ENCODE measurements at places on chromosomes 4 and X.

DNA sequence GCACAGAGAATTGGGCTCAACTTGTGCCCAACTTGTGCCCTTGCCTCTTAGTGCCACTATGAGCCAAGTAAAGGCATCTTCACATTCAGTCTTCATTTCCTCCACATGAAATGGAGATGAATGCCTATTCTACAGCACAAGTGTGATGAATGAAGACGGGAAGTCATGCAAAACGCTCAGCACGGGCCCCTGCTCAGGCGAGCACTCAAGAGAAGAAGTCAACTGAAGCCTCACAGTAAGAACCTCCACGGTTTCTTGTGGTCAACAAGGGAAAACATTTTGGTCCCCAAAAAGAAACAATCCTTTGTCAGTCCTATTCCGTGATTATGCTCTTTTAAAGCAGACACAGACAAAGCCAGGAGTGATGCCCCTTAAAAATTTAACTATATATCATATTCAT, 87.0 kb downstream of the IRF2 start:
- no peak for DNase-seq

GRCh38 chrX:19846995-19847790, 40.2 kb downstream of the SH3KBP1 start:
- DNase-seq = no peak

GRCh38 chr4:166400270-166400894, 527.3 kb downstream of the TLL1 start:
- DNase-seq = no peak

GRCh38 chr4:2743518-2744445, 12.4 kb downstream of the TNIP2 start:
- no peak for DNase-seq

DNA sequence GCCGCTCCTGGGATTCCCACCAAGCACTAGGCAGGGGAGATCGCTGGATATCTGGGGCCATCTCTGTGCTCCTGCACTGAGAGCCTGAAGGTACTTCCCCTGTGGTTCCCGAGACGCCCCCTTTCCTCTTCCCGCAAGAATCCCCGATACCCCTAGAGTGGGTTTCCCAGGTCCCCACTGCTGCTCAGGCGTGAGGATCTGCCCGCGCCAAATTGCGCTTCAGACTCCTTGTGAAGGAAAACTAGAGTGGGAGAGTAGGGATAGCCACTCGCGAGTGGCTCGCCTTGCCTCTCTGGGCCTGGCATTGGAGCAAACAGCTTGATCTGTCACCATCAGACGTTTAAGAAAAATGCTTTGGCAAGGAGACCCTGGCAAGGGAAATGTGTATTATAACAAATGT, 1.5 kb downstream of the IL1RAPL2 start:
- DNase-seq = peak; percentile 4

DNA sequence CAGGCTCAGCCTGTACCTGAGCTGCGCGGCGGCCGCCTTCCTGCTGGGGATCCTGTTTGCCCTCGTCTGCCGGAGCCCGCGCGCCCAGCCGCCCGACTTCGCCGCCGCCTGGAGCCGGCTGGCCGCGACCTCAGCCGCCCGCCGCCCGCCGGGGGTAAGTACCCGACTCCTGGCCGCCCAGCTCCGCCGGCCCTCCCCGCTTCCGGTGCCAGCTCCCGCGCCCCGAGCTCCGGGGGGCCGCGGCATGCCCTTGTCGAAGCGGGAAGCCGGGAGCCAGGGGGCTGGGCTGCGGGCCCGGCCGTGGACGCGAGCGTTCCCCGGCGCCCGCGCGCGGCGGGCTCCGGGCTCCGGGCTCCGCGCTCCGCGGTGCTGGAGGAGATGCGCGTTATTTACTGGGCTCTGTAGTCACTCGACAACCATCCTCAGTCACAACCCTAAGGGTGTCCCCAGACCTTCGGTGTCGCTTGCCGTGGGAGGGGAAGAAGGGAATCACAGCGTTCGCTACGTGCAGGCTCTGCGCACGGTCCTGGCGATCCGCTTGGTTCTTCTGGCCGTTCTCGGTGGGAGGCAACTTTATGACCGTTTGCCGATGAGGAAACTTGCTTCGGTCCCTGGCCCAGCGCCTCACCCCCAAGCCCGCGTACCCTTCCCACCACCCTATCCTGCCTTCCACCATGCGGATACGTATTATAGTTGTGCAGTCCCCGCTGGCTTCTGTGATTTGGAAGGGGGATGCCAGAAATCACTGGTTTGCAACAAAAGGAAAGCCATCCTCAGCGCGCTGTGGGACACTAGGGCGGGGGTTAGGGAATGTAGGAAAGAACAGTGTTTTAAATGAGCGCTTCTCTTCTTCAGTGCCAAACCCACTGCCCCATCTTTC, 944 bp downstream of the SNX25 start:
- peak; percentile 62 for DNase-seq

GRCh38 chr4:113834298-113834697, 72.8 kb upstream of the CAMK2D start:
- DNase-seq = no peak

GRCh38 chrX:47683829-47684205, 24.8 kb upstream of the UXT start:
- no peak for DNase-seq

DNA sequence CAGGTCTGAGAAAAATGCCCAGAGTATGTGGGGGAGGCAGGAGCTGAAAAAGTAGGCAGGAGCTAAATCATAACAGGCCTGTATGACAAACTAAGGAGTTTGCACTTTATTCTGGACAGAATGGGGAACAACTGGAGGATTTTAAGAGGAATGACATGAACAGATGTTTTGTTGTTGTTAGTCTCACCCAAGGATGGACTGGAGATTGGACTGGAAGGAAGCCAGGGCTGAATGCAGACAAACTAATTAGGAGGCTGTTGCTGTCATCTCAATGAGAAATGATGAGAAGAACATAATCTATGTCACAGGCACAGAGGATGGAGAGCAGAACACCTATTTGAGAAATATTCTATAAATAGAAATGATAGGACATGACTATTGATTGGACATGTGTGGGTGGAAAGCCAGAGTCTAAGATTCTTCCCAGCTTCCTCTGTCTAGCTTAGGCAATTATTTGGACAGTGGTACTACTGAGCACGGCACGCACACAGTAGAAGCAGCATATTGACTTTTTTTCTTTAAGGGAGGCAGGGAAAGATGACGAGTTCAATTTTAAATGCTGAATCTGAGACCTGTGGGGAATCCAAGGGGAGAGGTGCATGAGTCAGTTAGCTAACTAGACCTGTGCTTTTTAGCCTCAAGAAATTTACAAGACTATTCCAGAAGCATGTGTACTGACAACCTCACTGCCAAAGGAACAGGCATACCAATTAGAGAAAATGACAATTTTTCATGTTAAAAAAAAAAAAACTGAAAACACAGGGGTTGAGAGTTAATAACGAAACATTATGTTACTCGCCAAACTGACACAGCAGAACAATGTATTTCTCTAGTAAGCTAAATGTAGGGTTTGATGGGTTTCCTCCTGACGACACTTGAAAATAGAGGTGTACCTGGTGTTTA, 963 bp upstream of the USO1 start:
- no peak for DNase-seq

DNA sequence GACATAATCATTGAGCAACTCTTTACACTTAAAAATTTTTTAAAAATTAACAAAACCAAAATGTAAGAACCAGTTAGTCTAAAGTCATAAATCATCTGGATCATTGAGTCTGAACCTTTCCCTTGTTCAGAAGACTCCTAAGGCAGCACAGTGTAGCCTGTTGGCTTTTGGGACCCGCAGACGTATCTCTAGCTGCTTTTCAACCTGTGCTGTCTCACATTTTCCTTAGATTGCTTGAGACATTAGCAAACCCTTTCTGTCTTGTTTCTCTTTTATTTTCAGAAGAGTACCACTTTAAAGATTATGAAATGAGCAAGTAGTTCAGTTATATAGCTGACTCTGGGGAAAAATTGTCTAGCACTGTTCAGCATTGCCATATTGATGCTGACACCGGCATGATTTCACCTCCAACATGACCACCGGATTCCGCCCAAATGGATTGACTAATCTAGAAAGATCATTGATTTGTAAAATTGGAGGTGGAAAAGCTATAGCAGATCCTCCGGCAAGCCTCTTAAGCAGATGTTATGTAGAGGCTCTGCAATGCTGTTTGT, 8.9 kb downstream of the TCEANC start:
- DNase-seq = no peak

- DNase-seq = peak; percentile 60
Observed at GRCh38 chr4:40630335-40631021, 814 bp upstream of the RBM47 start.

DNA sequence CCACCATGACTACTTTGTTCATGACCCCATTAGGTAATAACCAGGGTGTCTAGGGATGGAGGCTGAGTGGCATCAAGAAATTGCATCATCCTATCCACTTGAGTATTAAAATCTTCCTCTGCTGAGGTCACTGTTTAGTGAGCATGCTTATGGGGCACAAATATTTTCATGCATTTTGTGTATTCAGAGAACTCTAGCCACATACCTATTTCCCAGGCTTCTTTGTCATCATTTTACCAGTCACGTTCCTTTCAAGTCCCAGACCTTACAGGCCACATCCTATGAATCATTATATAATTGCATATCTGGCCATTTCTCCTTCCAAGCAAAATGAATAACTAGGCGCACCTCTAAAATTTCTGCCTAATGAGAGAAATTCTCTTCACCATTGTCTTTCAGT, 1882.9 kb upstream of the AGA start:
- no peak for DNase-seq

DNA sequence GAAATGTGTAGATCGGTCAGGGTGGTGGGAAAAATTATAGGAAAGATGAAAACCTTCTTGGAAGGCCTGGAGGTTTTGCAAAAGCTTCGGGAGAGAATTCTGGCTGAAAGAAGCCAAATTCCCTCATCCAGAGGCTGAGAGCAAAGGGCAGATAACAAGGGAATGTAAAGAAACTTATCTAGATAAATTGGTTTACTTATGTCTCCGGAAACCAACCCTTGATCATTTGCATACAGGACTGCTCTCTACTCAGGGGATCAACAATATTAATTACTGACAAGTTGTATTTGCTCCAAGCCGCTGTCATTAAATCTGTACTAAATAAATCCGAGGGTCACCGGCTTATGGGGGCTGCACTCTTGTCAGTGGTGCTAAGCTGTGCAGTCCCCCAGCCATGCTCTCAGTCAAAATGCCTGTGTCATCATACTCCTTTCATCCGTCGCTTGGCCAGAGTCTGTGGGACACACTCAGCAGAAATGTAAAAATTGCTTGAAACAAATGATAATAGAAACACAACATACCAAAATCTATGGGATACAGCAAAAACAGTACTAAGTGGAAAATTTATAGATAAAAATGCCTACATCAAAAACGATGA, 715.7 kb downstream of the KCTD8 start:
- no peak for DNase-seq

- DNase-seq = no peak
Observed at GRCh38 chr4:6819295-6819694, 36.8 kb downstream of the KIAA0232 start.

DNA sequence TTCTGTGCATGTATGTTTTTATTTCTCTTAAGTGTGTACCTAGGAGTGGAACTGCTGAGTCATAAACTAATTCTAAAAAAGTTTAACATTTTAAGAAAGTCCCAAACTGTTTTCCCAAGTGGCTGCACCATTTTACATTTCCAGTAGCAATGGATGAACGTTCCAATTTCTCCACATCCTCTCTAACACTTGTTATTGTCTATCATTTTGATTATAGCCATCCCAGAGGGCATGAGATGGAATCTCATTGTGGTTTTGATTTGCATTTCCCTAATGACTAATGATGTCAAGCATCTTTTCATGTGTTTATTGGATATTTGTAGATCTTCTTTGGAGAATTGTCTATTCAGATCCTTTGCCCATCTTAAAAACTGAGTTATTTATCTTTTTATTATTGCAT, 82.5 kb downstream of the PPEF1 start:
- no peak for DNase-seq

DNA sequence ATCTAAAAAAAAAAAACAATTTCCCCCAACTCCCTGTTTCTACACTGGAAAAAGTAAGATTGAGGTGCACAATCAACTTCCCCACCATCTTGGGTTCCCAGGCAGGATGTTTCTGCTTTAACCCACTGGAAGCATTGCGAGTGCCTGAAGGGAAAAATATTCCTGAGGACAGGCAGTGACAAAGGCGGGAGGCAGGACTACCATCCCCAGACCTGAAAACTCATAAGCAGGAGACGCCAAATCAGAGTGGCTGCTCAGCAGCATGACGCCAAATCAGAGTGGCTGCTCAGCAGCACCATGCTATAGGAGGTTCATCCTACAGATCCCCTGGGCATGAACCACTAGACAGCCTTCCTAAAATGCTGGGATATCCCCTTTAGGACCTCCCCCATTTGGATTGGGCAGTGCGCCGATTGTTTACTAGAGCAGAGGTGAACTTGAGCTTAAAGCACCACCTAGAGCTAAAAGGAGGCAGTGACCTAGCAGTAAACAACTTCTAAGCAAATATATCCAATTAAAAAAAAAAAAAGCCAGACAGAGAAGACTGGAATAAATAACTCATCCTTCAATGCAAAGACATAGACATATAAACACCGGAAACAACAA, 35.0 kb upstream of the GK start:
- DNase-seq = no peak

DNA sequence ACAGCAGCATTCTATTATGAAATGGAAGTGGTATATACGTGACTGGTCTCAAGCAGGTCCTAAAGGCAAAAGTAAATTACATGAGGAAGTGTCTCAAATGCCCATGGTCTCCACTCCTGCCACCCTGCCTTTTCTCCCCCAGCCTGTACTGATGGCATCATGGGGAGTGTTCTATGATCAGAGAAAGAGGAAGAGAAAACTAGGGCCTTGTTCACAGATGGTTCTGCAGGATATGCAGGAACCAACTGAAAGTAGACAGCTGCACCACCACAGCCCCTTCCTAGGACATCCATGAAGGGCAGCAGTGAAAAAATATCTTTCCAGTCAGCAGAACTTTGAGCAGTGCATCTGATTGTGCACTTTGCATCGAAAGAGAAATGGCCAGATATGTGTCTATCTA, 901.5 kb downstream of the ARAP2 start:
- no peak for DNase-seq

GRCh38 chr4:147730333-147730732, 1.6 kb upstream of the ARHGAP10 start:
- DNase-seq = no peak

DNA sequence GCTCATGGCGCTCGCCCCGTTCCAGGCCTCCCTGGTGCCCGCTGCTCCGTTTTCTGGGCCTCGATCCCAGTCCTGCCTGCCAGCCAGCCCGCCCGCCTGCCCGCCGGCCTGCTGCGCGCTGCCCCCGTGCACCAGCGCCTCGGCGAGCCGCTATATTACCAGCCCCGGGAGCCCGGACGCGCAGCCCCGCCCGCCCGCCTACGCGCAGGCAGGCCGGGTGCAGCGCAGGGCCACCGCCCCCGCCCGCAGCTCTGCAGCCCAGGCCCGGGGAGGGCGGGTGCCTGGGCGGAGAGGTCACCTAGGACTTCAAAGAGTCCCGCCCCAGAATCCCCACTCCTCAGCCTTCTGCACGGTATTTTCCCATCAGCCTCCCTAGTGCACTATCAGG, at the start of gene MAOB:
MAOB (minus strand) TSS at position 157 of the 388 bp plus-strand sequence; CDS start at position 6, 151 bp downstream.
- peak; percentile 60 for DNase-seq

DNA sequence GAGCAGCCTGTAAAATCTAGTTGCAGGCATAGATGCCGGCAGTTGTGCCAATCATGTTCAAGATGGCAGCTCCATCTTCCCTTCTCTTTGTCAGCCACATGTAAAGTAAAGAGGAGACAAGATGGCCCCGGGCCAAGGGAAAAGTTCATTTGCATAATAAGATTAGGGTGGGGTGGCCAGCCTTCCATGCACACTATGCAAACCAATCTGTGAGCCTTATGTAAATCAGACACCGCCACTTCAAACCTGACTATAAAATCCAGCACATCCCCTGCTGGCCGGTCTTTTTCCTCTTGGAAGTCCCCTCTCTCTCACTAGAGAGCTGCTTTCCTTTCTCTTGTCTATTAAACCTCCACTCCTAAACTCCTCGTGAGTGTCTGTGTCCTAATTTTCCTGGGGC, 78.9 kb upstream of the CBR4 start:
- no peak for DNase-seq
